ENCODE measurements at places on chromosomes 5 and 9.

DNA sequence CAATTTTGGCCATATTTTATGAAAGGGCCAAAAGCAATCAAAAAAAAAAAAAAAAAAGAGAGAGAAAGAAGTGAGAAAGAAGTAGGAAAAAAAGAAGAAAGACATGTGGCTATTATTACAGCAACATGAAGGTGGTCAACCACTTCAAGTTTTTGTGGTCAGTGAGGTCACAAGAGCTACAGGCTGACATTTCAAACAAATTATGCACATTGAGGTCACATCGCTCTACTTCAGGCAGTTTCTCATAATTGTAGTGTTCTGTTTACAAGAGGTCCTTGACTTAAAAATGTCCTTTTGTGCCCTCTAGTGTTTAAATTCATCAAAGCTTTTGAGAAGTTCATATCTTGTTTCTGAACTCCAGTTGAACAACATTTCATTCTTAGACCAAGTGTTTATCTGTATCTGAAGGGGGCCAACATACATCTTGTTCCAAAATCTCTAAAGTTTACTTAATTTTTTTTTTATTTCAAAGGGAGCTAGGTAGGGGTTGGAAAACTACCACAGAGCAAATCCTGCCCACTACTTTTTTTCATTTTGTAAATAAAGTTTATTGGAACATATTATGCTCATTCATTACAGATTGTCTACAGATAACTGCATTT lies 513.1 kb downstream of the PDE4D start:
- peak; percentile 21 for DNase-seq

DNA sequence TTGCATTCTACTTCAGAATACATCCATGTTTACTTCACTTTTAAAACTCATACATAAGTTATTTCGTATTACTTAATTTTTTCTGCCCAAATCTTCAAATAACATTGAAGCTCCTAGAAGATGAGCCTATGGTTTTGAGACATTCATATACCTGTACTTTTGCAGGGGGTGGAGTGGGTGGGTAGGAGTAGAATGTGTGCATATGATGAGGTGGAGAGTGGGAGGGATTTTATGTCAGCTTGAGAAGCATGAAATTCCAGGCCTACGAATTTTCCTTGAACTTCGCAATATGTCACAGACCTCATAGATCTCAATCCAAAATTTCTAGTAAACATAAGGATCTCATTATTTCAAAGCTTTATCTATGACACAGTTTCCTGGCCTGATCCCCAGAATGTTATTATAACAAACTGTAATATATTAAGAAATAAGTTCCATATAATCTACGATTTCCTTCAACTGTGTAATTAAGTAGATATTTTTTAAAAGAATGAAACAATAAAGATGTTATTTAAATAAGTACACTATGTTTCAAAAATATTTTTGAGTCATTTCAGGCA lies 19.7 kb upstream of the MOB3B start:
- no peak for DNase-seq

GRCh38 chr9:13570068-13570974 lies 290.8 kb upstream of the MPDZ start:
- no peak for DNase-seq

- no peak for DNase-seq
These were observed 168.5 kb downstream of the RAB3C start for GRCh38 chr5:58751222-58751837.

- no peak for DNase-seq
These were observed 12.1 kb upstream of the NCS1 start for GRCh38 chr9:130159915-130160670.

GRCh38 chr5:178201221-178201926 lies 3.0 kb upstream of the HNRNPAB start:
- no peak for DNase-seq

DNA sequence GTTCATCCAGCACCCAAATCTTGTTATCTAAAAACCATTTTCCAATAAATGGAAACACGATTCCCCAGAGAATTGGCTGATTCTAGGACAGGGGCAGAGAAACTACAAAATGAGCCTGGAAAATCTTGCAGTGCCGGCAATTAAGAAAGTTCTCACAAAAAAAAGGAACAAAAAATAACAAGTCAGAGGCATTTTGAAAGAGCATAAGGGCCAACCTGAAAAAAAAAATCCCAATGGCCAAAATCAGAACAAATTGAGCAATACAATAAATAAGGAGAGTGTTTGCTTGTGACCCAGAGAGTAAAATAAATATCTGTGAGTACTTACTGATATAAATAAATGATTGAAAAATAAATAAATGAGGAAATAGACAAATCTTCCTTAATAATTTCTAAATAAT lies 55.1 kb upstream of the S1PR3 start:
- no peak for DNase-seq

- no peak for DNase-seq
These were observed 372.0 kb downstream of the ARHGEF28 start for GRCh38 chr5:73997960-73998359.

DNA sequence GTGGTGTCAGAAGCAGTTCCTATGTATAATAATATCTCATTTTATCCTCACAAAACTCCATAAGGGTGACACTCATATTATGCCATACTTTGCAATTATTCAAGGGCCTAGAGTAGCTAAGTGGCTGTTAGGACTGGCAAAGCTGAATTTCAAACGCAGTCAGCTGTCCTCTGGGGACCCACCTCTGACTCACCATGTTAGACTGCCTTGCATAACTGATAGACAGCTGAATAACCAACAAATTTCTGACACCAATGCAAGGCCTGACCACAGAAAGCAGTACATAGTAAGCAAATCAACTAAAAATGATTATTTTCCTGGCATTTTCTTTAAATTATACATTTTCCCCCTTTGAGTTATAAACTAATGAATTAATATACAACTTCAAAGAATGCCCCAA lies 251.6 kb upstream of the PTGER4 start:
- no peak for DNase-seq

GRCh38 chr5:34491251-34491620 lies 164.9 kb upstream of the RAI14 start:
- DNase-seq, result no peak

DNA sequence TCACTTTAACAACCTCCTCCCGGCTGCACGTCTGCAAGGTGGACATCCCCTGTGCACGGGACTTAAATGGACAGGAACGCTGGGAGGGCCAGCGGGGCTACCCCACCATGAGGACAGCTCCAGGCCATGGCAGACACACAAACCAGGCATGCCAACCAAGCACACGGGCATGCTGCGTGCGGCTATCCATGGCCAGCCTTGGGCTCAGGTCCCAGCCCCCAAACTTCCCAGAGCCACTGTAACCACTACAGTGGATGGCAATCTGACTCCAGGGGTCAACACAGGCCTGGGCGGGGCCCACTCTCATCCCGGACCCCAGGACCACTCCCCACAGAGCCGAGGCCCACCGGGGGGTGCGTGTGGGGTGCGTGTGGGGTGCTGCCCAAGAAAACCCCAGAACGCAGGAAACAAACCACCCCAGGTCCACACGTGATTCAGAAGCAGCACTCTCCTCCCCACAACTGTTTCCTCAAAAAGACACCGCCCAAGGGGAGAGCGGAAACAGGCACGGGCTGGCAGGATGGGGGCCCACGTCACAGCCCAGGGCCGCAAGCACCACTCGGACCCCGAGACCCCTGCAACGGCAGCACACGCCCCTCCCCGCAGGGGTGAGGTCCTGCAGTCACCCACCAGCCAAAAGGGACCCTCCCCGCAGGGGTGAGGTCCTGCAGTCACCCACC lies 7.4 kb downstream of the SLC12A7 start:
- no peak for DNase-seq

DNA sequence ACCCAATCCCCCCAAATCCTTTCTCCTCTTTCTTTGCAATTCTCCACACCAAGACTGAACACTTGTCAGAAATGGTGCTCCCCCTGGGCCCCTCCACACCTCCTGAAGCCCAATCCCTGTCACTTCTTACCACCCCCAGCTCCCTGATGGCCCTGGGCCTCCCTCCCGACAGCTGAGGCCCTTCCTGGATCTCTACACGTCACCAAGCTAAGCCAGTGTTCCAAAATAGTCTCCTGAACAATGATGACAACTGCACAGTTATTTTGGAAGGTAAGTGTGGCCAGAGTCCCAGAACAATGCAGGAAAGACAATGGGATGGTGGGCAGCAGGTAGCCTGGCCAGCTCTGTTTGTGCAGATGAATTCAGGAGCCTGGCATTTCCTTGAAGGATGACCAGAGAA lies 63.7 kb upstream of the PRSS3 start:
- DNase-seq, result no peak

GRCh38 chr5:469752-470483 lies 26.9 kb downstream of the EXOC3 start:
- DNase-seq, result no peak

GRCh38 chr9:134623258-134624066 lies 18.1 kb upstream of the COL5A1 start:
- no peak for DNase-seq

Measured in AG04450 (cell line).